ENCODE measurements at places on chromosomes 1 and 21.

GRCh38 chr1:223707256-223708000, 4.9 kb upstream of the CAPN2 start:
- no peak for DNase-seq

DNA sequence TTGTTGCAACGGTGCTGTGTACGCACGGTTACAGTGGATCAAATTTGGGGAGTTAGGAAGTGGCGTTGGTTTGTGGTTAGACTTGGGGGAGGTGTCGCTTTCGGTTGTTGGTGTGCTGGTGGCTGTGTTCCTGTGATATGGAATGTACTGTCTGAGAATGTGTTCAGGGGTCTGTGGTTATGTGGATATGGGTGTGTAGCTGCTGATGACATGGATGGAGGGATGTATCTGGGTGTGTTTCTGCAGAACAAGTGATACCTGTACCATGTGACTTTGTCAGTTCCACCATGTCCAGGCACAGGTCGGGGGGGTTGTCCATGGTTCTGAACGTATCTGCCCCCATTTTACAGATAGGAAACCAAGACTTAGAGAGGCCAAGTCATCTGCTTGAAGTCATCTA, 22.7 kb downstream of the PAX7 start:
- no peak for DNase-seq

DNA sequence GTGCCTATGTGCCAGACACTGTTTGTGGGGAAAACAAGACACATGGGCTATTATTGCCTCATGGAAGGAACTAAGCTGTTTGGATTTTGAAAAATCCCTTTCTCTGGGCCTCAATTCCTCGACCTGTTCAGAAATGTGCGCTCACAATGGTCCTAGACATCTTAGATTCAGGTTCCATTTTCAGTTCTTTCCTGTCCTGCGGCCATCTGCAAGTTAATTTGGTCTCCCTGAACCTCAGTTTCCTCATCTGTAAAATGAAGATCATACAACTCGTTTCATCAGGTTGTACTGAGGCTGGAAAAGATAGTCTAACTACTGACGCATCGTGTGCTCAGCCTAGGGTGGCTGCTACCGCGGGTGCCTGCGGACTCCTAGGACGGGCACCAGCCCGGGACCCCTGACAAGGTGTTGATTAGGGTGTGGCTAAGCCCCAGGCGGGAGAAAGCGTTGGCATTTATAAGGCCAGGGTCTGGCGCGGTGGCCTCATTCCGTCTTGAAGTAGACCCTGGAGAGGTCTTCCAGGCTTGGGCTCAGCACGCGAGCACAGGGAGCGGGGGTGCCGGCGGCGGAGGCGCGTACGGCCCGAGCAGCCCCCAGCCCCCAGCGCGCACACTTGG, 493 bp upstream of the ELOA start:
- no peak for DNase-seq

- no peak for DNase-seq
Observed at GRCh38 chr1:94433866-94434265, 15.7 kb downstream of the ABCD3 start.

DNA sequence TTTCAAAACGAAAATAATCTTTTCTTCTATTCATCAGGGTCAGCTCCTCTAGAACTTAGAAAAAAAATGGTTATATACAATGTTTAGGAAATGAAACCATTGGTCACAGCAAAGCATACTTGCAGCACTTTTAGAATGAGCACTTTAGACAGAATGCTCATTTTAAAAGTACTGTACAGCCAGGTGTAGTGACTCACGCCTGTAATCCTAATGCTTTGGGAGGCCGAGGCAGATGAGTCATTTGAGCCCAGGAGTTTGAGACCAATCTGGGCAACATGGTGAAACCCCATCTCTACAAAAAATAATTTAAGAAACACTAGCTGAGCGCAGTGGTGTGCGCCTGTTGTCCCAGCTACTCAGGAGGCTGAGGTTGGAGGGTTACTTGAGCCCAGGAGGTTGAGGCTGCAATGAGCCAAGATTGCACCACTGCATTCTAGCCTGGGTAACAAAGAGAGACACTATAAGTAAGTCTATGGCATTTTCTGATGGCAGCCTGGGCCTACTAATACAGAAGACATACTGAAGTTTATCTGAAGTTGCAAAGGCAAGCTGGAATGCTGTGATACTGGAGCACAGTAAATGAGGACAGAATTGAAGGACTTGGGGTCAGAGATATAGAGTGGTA, 48.9 kb upstream of the ZNF326 start:
- DNase-seq: no peak

- no peak for DNase-seq
Observed at GRCh38 chr1:46134660-46135331, 2.4 kb upstream of the PIK3R3 start.

GRCh38 chr1:163186862-163187261, 15.9 kb downstream of the RGS5 start:
- DNase-seq: no peak

GRCh38 chr1:184621260-184621659, 133.4 kb downstream of the EDEM3 start:
- DNase-seq: no peak

GRCh38 chr1:229623838-229624237, 2.1 kb downstream of the TAF5L start:
- DNase-seq: no peak

- DNase-seq: no peak
Observed at GRCh38 chr1:28317014-28317413, 11.8 kb upstream of the MED18 start.

DNA sequence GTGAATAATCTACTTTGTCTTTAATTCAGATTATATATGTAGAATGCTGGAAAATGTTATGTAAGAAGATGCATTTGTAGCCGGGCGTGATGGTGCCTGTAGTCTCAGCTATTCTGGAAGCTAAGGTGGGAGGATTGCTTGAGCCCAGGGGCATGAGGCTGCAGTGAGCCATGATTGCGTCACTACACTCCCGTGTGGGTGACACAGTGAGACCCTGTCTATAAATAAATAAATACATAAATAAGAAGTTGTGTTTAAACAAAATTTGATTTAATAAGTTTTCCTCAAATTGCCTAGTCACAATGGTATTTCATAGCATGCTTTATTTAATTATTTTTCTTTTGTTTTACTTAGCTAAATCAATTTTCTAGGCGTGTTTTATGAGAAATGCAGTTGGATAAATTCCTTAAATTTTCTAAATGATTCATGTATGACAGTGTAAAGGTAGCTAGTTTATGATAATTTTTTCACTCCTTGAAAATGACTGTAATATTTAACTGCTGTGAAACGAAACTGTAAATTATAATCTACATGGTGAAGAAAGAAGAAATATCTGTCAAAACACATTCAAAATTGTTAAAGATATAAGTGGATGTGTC, 232.6 kb downstream of the SRGAP2C start:
- no peak for DNase-seq

- DNase-seq: no peak
Observed at GRCh38 chr1:160436966-160437365, 36.6 kb downstream of the VANGL2 start.

DNA sequence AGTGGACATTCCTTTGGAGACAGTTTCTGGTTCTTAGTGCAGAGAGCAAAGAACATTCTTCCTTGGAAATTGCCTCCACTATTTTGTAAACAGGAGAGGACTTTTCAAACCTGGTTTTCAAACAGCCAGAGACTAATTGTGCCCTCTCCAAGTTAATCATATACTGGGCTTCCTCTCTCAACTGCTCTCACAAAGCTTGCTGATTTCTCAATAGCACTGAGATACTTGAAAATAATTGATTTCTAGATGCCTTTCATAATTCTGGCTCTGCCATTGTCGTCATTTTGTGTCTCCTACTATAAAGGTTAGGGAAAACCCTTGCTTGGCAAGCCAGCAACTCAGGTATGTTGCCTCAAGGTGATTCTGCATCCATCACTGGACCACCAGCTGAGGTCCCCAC, 56.0 kb downstream of the KCNJ15 start:
- no peak for DNase-seq

DNA sequence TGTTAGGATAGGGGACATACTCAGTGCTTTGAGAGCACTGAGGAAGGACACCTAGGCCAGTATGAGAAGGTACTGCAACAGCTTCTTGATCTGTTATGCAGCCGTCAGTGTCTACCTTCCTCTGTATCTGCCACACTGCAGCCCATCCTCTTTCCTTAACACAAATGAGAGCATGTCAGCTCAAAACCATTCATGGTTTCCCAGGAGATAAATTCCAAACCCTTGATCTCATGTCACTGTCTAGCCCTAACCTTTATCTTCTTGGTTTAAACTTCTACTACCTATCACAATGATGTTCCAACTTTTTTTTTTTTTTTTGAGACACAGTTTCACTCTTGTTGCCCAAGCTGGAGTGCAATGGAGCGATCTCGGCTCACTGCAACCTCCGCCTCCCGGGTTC, 1.4 kb downstream of the ZMYND12 start:
- DNase-seq: no peak

DNA sequence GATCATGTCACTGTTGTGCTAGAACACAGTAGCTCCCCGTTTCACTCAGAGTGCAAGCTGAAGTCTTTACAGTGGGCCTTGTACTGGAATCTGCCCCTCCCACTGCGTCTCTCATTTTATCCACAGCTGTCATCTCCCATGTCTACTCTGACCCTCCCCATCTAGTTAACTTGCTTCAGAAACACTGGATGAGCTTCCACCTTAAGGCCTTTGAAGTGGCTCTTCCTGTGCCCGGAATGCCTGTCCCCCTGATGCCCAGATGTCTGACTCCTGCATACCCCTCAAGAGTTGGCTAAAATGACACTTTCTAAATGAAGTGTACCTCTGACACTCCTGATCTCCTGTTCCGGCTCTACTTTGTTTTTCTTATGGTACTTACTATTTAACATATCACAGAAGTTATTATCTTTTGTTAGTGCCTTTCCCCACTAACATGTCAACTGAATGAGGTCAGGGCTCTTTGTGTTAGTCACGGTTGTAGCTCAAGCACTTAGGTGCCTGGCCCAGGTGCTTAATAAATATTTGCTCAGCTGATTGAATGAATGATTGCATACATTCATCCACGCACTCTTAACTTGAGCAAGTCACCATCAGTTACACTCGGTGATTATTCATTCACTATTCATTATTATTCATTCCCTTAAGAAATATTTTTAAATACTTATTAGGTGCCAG, 13.3 kb downstream of the ARV1 start:
- no peak for DNase-seq

- no peak for DNase-seq
Observed at GRCh38 chr1:8571200-8571984, 246.0 kb downstream of the RERE start.

GRCh38 chr1:145917595-145917994, 922 bp downstream of the PEX11B start:
- no peak for DNase-seq

DNA sequence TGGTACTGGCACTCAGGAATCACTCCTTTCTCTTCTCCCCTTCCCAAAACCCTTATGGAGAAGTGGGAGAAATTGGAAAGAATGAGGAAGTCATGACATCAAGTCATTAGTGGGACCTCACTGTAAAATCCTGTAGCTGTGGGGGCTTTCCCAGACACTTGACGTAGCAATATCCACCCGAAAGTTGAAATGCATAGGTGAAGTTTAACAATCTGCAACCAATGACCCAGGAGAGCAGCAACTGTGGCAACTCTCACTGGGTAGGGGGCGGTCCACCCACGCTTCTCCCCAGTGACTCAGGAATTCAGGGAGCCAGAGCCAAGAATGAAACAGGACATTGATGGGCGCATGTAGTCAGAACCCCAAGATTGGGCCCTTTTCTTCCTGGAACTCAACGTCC, 27.0 kb downstream of the ABCA4 start:
- DNase-seq: no peak

- DNase-seq: no peak
Observed at GRCh38 chr1:10904396-10905358, 107.8 kb upstream of the TARDBP start.

DNA sequence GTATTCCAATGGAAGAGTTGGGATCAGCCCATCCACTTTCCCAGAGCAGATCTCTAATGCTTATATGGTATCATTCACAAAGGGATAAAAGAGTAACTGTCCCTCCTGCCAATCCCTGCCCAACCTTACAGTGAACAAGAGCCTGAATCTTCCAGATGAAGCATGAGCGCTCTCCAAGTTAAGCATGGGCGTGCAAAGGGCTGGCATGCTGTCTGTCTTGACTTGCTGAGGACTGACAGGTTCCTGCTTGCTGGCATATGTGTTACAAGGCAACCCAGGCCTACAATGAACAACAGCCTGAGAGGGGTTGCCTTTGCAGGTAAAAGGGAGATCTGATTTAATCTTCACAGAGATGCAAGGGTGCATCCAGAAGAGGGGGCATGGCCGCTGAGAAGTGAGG, 155.6 kb upstream of the SOD1 start:
- no peak for DNase-seq

DNA sequence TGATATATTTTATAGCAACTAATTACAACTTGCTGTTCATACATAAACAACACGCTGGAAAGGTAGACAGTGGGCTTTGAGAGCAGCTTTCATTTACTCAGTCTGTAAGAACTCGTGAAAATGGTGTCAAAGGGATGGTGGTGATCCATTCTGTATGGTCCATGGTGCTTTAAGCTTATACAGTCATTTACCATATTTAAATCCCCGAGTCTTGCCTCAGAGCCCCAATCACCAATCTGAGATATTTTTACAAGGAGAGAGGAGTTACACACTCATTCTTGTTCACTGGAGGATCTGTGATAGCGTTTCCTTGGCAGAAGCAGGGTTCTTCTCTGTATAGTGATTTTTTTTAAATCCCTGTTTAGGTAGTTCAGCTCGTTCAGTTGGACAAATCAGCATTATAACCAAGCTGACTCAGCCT, 694.6 kb downstream of the USP25 start:
- DNase-seq: no peak

- DNase-seq: no peak
Observed at GRCh38 chr1:66265268-66265667, 268.7 kb upstream of the SGIP1 start.

- no peak for DNase-seq
Observed at GRCh38 chr1:17372955-17373354, 959 bp downstream of the PADI6 start.

- DNase-seq: peak; percentile 42
Observed at GRCh38 chr1:26993237-26994019, at the start of gene TRNP1. Gene TRNP1 (plus strand): TSS chr1:26993692. CDS start chr1:26993787, 95 bp downstream.

DNA sequence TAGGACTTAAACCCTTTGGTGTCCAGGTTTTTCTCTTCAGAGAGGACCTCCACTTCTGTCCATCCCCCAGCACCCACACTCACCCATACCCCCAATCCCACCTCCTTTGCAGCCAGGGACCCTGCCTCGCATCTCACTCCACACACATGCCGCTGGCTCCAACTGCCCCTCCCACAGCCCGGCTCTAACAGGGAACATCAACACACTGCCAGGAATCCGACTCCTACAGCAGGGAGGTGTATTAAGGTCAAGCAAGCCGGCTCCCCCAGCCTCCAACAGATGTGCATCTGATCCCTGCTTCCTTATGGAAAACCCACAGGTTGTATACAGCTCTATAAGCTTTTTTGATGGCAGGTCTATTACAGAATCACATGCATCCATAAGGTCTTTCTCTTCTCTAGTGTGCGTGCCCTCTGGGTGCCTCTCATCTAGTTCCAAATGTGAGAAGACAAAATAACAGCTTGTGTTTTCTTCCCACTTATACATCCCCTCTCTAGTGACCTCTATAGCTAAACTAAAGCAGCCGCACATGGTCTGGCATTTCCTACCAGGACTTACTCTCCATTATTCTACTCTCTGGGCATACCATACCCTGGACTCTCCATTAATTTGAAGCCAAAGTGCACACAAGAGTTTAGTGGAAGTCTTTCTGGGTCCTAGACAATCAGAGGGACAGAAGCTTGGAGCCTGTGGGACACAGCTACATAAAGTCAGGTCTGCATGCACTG, 16.3 kb downstream of the PIK3C2B start:
- DNase-seq: no peak

- DNase-seq: no peak
Observed at GRCh38 chr21:43815107-43815613, 25.8 kb downstream of the RRP1 start.

Data from midbrain (tissue), 1 donor.